ENCODE measurements at places on chromosomes 13 and 19. TPM values are rescaled to one million over a fixed set of nuclear protein-coding genes. Genes with fewer than 3 reads are reported as not detected.

- no peak for DNase-seq
Observed at GRCh38 chr19:40466219-40466984, 399 bp upstream of the SPTBN4 start.

FSD1 gene
- polyA plus RNA-seq, result 1.8 TPM

GFY gene
- polyA plus RNA-seq, result not detected

ANKRD24 gene
- polyA plus RNA-seq, result 0.02 TPM

BRCA2 gene
- 2.4 TPM for polyA plus RNA-seq

DNA sequence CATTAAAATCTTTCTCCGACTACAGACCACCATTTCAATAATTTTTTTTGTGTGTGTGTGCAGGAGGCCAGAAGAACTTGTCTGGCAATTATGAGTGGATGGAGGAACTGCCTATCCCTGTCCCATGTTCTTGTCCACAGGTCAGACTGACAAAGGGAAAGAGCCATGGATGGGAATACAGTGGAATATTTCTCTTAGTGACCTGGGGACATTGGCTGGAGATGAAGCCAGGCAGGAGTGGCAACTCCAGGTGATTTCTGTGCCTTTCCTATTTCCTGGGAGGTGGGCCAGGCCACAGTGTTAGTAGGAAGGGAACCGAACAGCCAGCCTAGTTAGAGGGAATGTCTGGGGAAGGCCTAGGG, 3.7 kb downstream of the PSG9 start:
- no peak for DNase-seq

All from keratinocyte (primary cell).